ENCODE measurements at places on chromosomes 13 and 19.

- no peak for DNase-seq
Measured at GRCh38 chr19:14000691-14001375, 5.3 kb downstream of the RFX1 start.

DNA sequence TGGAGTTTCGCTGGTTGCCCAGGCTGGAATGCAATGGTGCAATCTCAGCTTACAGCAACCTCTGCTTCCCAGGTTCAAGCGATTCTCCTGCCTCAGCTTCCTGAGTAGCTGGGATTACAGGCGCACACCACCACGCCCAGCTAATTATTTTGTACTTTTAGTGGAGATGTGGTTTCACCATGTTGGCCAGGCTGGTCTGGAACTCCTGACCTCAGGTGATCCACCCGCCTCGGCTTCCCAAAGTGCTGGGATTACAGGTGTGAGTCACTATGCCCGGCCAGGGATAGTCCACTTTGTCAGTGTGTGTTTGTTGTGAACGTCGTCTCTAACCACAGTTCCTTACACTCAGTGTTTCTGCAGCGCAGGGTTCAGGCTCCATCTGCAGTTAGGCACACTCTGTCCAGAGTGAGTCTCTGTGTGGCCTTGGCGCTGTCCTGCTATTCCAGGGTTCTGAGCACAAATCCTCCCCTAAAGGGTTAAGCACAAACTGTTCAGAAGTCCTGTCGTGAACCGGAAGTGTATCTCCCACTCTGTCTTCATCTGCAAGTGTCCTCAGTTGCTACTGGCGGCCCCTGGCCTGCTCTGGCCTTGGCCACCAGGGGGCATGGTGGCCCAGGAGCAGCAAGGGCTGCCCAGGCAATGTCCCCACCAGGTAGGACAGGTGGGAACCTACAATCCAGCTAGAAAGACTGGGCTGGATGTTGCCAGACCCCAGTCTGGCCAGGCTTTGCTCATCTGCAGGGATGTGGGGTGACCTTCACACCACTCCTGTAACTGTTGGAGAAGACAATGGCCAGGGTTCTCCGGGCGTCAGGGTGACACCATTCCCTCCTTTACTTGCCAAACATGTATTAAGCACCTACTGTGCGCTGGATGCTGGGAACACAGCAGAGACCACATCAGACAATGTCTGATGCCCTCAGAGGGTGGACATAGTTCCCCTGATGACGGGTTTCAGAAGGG is 38.8 kb upstream of the GATAD2A start:
- DNase-seq, result peak; percentile 29

DNA sequence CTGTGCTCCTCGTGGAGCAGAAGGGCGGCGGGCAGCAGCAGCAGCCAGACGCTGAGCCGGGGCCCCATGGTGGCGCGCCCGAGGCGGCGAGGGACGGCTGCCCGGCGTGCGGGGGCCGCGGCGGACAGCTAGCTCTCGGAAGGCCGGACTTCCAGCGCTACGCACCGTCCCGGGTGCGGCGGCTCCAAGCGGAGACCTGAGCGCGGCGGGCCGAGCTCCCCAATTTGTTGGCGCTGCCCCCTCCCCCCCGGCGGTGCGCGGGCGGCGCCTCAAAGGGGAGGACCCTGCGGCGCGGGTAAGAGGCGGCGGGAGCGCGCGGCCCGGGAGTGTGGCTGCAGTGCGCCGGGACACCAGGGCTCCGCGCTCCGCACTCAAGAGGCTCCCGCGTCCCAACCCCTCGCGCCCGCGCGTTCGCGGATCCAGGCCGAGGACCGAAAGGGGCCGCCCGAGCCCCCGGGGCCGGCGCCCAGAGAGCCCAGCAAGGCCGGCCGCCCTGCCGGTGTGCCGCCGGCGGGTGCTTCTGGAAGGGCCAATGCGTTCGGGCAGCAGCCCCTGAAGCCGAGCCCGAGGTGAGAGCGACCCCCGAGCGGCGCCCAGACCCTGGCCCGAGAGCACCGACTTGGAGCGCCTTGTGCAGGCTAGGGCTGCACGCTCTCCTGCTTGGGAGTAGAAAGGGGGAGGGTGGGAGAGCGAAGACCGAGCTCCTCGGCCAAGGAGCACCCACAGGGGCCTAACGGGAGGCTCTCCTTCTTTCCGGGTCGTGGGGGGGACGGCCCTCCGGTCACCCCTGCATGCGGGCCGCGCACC is at the start of the genes COL4A1 and COL4A2:
Gene COL4A1, minus strand, starts transcription at position 198 of the 807 bp plus-strand sequence. Its CDS starts 130 bp downstream, at position 68.
Gene COL4A2, plus strand, starts transcription at position 325 of the 807 bp plus-strand sequence. CDS start 620 bp downstream, outside the sequence.
- DNase-seq, result no peak

DNA sequence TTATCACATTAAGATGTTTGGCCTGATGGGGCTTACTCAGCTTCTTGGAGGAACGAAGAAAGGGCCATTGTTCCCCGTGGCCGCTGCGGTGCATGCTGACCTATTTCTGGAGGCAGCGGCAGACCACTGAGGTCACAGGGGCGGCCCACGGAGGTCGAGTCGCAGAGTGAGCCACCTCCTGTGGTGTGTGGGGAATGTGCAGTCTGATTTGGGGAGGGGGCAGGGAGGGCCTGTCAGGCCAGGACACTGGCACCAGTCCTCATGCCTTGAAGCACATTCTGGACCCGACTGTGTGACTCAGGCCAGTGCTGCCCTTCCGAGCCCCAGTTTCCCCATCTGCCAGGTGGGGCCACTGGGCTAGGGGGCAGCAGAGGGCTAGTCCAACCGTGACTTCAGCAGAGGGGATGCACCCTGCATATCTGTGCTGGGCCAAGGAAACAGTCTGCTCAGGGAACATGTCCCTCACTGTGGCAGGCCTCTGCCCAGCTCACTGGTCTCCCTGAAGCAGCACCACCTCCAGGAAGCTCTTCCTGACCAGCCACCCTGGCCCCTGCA is 6.3 kb downstream of the SLC7A10 start:
- DNase-seq, result no peak

GRCh38 chr13:37360556-37360955 is 238.0 kb downstream of the POSTN start:
- DNase-seq, result no peak

GRCh38 chr13:104837756-104838155 is 1697.7 kb downstream of the EFNB2 start:
- DNase-seq, result no peak

GRCh38 chr19:55635334-55635717 is 5.5 kb upstream of the ZNF580 start:
- no peak for DNase-seq

- no peak for DNase-seq
Measured at GRCh38 chr13:42990291-42991232, 1.5 kb downstream of the EPSTI1 start.

GRCh38 chr13:73754727-73755292 is 379.4 kb downstream of the KLF12 start:
- DNase-seq, result no peak

- DNase-seq, result no peak
Measured at GRCh38 chr13:39108783-39109182, 70.5 kb downstream of the NHLRC3 start.

- peak; percentile 27 for DNase-seq
Measured at GRCh38 chr13:110340812-110341444, 33.8 kb downstream of the COL4A2 start.

GRCh38 chr13:27789495-27790303 is 2.6 kb upstream of the GSX1 start:
- no peak for DNase-seq

DNA sequence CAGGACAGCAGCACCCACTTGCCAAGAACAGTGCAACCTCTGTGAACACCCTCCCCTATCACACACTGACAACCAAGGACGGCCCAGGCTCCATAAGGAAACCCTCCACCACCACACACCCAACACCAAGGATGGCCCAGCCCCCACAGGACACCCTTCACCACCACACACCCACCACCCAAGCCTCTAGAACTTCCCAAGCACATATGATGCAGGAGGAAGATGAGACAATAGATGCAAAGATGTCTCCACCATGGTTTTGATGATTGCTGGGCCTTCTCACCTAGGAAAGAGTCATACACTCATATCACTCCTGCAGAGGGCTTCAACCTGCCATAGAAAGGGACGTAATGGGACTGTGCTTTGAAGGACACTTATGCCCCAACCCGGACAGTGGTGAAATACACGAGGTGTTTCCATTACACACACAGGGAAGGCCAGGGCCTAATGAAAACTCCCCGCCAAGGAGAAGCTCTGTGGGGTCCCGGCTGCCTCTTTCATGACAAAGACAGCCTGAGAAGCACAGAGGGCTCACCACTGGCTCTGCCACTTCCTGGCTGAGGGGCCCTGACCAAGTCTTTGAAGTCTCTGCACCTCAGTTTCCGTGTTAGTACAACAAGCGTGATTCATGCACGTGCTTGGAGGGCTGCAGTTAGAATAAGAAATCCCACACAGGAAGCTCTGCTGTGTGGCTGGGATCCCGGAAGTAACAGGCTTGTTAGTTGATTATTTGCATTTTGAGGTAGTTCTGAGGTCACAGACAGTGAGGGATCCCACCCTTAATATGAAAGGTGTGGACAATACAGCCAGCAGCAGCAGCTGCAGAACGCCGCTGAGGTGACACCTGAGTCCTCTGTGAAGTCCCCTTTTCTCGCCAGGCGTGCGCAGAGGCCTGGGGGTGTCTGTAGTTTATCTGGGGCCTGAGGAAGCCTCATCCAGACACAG is 61.9 kb upstream of the ATP12A start:
- DNase-seq, result peak; percentile 48

DNA sequence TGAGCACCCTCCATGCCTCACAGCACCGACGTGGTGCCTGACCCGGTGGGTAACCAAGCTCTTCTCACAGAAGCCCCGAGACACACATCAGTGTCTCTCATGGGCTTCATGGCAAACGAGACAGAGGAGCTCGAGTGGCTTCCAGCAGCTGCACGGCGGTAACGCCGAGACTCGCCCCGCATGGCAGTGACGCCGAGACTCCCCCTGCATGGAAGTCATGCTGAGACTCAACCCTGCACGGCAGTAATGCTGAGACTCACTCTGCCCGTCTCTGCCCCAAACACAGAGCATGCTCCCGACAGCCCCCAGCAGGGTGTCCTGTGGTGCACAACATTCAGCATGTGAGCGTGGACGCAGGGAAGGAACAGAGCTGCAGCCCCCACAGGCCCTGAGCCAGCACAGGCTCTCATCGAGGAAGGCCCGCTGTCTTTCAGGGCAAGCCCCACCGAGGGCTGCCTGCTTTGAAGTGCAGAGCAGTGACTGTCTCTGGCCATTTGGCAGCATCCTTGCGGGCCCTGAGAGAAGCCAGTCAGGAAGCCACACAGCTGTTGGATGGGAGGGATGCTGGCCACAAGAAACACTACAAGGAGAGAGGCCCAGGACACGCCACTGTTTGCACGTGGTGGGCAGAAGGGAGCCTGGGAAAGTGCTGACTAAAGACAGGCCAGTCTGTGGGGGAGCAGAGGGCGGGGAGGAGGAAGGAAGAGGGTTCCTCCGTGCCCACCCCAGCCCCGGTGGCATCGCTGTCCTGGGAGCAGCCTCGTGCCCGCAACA is 9.5 kb downstream of the GAS6 start:
- no peak for DNase-seq

DNA sequence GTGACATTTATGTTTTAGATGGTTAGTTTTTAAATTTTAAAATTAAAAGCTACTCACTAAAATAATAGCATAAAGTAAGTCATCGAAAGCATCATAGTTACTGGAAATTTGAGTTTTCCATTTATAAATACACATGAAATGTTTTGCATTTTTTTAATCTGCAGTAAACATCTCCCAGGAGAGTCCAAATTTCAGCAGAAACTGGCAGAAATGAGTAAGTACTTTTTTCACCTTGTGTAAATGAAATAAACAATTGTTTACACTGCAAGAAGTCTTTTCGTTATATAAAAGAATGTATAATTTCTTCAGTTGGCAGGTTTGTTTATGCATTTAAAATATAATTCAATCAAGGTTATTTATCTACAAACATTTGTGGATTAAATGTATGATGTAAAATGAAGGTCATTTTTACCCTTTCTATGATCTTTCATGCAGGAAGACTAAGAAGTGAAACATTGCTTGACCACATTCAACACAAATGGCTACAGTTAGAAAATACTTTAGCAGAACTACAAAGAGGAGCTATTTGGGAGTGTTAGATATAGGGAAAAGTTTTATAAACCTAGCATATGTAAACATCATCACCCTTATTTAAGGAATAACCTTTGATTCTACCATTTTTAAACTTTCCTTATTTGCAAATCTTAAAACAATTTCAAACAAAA is 55.6 kb downstream of the RCBTB2 start:
- no peak for DNase-seq

DNA sequence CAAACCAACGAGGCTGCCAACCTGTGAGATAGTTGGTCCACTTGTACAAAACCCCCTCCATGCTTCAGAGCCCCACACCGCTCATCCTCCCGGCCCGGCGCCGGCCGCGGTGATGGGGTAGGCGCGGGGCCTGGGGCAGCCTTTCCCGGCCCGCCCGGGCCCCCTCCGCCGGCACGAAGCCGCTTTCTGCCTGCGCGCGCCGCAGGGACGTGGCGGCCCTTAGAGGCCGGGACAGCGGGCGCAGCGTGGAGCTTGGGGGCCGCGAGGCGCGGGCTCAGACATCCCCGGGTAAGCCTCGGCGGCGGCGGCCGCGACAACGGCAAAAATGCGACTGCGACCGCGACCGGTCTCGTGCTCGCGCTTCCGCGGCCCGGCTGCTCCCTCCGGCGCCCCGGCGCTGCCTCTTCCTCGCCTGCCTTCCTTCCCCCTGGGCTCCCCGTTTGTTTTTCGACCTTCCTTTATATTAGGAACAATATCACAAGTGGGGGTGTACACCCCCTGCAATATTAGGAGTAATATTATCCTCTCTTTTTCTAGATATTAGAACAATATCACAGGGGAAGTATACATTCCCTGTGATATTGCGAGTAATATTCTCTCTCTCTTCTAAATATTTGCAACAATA is 53.9 kb upstream of the CEACAM21 start:
- no peak for DNase-seq

- DNase-seq, result no peak
Measured at GRCh38 chr13:112443995-112444311, 67.8 kb downstream of the SPACA7 start.

DNA sequence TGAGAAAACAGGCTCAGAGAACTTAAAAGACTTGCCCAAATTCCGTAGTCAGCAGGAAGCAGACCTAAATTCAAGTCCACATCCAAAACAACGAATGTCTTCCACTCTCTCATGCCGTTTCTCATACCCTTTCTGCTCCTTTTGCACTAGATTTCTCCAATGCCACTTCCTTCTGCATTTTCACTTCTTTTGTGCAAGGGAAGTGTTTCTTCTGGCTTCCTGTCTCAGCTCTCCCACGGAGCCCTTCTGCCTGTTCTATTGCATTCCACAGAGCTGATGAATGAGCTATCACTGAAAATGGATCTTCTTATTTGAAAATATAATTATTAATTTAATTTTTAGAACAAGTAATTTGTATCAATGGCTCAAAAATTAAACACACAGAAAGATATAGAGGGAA is 56.1 kb upstream of the STK24 start:
- no peak for DNase-seq

DNA sequence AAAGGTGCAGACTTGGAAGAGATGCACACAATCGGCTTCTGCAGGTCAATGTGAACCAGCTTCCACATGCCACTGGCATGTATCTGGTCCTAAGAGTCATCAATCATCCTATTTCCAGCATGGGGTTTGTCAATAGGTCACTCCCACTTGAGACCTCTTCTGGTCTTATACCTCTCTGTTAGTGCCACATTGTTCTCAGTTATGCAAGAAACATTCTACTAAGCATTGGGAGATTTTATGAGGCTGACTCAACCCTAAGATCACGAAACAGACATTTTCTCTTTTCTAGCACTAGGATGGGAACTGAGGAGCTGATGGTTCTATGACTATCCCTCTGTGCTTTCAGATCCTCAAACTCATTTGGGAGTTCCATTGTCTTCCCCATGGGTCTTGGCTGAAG is 581.5 kb upstream of the KLF12 start:
- DNase-seq, result no peak

GRCh38 chr13:46668302-46668720 is 115.3 kb downstream of the LRCH1 start:
- no peak for DNase-seq
